ENCODE measurements at places on chromosomes 3 and 15.
A peak's percentile ranks its signal among the peaks of the same experiment; 100 is the strongest.

DNA sequence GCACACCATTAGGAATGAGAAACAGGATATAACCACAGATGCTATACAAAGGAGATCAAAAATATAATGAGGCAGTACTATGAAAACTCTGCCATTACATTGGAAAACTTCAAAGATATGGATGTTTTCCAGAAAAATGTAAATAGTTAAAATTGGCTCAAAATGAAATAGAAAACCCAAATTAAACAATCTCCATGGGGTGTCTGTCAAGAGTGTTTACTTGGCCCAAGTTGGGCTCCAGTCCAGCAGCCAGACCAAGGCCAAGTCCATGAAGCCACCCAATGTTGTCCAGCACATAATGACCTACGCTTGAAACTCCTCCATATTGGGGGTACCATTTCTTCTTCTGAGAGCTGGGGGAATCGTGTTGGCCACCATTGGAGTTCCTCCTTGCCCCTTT lies 37.1 kb downstream of the CTXND1 start:
- DNase-seq: no peak

DNA sequence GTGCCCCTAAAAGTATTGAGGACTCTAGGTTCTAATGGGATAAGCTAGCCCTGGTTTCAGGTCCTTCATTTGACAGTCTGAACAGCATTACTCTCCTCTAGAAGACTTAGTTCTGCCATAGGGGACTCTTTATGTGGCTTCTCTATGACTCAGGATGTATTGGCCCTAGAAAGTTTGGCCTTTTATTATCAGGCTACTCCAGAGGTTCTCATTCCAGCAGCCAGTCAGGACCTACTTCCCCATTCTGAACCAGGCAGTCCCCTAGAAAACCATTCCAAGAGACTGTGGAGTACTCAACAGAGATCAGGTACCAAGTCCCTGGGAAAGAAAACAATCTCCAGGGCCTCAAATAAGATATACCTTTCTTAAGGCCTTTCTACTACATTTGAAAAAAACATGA lies 157.9 kb upstream of the TSPAN3 start:
- DNase-seq: no peak

DNA sequence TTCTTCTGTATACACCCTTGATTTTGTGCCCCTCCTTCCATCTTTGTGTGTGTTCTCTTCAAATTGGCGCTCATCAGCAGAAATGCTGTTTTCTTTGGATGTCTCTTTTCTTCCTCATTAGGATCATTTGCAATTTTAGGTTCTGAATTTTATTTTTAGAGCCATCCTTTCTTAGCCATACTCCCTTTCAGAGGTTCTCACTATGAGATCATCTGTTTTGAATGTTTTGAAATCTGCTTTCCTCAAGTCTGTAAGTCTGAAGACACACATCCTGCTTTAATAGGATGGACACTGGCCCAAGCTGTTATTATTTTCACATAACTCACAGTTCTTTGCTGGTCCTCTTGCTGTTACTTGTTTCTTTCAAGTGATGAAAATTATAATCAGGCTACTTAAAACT lies 124.8 kb downstream of the BDH1 start:
- no peak for DNase-seq

DNA sequence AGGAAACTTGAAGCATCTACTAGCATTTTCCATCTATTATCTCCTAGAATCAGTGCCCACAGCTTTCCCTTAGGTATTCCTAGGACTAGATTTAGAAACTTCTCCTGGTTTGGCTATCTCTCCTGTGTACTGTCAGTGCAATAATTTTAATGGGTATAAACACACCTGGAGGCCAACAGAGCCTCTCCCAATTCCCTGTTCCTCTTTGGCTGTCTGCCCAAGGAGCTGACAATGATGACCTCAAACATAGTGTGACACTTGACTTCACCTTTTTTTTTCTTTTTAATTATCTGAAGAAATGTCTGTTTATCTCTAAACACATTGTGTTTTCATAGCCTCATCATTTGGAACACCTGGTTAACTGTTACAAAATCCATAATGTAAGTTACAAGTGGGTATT lies 754.5 kb upstream of the ALCAM start:
- no peak for DNase-seq

GRCh38 chr3:55066551-55067047 lies 138.7 kb upstream of the LRTM1 start:
- DNase-seq: no peak

DNA sequence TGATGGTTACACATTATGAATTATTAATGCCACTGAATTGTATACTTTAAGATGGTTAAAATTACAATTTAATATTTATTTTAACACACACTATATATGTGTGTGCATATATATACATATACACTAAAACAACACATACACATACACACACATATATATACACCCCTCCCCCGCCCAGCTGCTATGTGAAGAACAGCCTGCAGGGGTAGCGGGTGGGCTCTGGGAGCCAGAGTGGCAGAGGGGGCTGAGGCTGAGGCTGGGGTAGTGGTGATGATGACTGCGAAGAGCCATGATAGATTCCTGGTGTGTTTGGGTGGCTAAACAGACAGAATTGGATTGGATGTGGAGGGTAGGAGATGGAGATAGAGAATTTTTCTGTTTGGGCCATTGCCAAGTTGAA lies 39.4 kb upstream of the APEH start:
- DNase-seq: no peak

- DNase-seq: no peak
These were observed 17.1 kb upstream of the MRPS22 start for GRCh38 chr3:139326707-139327106.

- DNase-seq: no peak
These were observed 52.3 kb downstream of the PTPRG start for GRCh38 chr3:61613666-61614065.

- DNase-seq: no peak
These were observed 14.7 kb downstream of the SHOX2 start for GRCh38 chr3:158091531-158091930.

- DNase-seq: no peak
These were observed 160.0 kb upstream of the SNTN start for GRCh38 chr3:63492464-63492863.

DNA sequence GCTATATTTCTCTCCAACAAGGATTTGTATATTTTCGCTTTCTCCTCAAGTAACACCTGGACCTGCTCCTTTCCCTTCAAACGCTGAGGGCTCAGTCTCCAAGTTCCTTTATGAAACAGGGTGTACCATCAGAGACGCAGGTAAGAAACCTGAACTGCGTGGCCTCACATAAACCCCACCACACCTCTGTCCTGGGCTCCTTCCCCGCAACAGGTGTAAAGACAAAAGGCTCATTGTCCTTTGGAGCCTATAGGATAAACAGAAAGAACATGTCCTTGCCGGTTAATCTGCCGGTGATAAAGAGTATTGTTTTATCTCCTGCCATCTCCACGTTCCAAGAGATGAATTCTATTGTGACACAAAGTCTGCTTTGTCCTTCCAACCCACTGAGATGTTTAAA lies 111.8 kb upstream of the ADAMTS9 start:
- no peak for DNase-seq

GRCh38 chr3:192835818-192836815 lies 81.5 kb downstream of the MB21D2 start:
- DNase-seq: no peak

- no peak for DNase-seq
These were observed 28.1 kb downstream of the NKIRAS1 start for GRCh38 chr3:23888617-23889228.

- no peak for DNase-seq
These were observed 589.7 kb upstream of the KCNMB2 start for GRCh38 chr3:177946497-177946896.

DNA sequence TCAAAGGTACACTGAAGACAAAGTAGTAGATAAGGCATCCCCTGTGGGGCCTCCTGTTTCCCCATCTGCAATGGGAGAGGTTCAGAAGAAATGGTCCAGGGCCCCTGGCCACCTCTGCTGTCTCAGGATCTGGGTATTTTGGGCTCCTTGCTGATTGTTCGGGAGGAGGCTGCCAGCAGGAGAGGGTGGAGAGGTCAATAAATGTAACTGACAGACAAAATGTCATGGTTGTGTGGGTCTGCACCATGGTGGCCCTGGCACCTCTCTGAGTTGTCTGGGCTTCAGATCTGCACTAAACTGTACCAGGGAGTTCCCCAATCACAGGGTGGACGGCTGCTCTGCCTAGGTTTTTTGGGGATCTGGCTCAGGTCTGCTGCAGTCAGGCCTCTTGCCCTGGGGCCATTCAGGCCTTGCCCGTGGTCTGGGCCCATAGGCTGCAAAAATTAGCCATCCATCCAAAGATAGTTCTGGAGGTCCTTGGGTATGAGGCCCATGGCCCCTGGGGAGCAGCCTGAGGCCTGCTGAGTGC lies 7.4 kb downstream of the NBEAL2 start:
- no peak for DNase-seq

GRCh38 chr15:76837474-76837873 lies 67.7 kb downstream of the SCAPER start:
- no peak for DNase-seq

GRCh38 chr15:47794252-47794914 lies 77.1 kb downstream of the SEMA6D start:
- no peak for DNase-seq

- no peak for DNase-seq
These were observed 307.2 kb upstream of the CNTN3 start for GRCh38 chr3:74921676-74922075.

GRCh38 chr3:66464512-66464894 lies 36.3 kb downstream of the LRIG1 start:
- no peak for DNase-seq

DNA sequence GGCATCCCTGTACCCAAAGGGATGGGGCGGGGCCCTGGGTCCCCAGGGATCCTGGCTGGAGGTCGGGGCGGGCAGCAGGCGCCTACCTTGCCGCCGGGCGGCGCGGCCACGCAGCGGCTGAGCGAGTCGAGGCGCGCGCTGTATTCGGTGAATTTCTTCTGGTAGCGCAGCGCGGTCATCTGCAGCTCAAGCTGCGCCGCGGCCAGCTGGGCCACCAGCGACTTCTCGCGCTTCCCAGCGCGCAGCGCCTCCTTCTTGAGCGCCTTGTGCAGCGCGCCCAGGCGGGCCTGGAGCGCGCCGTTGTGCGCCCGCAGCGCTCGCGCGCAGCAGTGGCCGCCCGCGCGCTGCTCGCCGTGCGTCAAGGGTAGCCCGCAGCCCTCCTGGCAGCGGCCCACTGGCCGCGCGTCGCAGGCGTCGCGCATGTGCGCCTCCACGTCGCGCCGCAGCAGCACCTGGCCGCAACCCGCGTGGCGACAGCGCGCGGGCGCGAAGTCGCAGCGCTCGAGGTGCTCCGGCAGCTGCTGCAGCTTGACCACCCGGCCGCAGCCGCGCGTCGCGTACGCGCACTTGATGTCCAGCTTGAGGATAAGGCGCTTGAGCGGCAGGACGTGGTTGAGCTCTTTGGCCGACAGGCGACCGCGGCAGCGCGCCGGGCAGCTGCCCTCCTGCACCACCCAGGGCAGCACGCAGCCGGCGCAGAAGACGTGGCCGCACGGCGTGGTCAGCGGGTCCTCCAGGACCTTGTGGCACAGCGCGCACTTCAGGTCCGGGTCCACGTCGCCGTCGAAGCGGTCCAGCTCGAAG lies 522 bp downstream of the PDZRN3 start:
- no peak for DNase-seq

DNA sequence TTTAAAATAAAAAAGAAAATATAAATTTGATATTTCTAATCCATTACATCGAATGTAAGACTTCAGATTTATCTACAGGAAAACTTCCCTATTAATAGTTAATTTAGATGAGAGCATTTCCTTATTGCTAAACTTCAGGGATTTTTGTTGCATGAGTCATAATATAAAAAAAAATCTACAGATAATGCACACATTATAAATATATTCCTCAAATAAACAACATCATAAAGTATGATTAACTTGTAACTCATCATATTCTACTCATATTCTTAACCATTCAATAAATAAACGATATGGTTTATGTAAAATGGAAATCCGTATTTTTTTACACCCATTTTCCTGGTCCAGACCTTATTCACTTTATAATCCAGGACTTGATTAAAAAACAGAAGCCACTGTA lies 477.0 kb downstream of the EPHA3 start:
- no peak for DNase-seq

GRCh38 chr15:63908991-63909390 lies 75.2 kb upstream of the HERC1 start:
- DNase-seq: no peak

GRCh38 chr3:119497820-119498185 lies 544 bp upstream of the TIMMDC1 start:
- no peak for DNase-seq

GRCh38 chr15:37054336-37054735 lies 46.0 kb downstream of the MEIS2 start:
- no peak for DNase-seq

GRCh38 chr3:177618873-177619733 lies 421.8 kb upstream of the TBL1XR1 start:
- DNase-seq: no peak

- DNase-seq: no peak
These were observed 29.3 kb upstream of the SLC28A1 start for GRCh38 chr15:84855136-84855535.

DNA sequence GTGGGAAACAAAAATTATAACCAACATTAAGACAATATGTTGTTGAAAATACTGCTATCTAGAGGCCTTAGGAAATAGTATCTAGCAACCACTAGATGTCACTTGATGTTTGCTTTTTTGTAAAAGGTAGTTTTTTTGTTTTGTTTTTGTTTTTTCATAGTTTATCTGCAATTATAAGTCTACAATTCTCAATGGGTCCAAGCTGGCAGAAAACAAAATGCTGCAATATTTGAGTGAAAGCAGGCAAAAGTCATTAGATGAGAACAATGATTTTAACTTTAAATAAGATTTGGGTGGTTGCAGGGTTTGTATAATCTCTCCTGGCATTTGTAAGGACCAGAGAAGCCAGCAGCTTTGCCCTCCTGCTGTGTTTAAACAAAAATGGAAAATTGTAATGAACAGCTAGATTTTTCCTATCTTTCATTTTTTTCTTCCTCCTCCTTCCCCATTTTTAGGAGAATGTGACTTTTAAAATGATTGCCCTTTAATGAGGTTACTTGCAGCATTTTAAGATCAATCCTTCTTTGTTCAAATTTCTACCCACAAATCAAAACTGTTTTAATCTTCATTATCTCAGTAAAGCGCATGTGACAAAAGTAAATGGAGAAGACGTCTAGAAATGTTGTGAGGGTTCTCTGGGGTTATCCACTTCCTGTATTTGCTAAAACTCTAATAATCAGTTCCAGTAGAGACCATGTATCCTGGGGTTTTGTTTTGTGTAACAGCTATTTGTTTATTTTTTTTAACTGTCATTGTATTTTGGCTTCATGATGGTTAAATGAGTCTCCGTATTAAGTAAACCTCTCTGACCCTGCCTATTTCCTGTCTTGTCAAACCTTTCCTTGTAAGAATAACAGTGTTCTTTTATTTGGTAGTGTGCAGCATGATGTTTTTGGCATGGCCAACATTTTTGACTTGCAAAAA lies 27.3 kb downstream of the DUT start:
- DNase-seq: no peak

GRCh38 chr3:177154733-177155132 lies 42.5 kb downstream of the TBL1XR1 start:
- no peak for DNase-seq

DNA sequence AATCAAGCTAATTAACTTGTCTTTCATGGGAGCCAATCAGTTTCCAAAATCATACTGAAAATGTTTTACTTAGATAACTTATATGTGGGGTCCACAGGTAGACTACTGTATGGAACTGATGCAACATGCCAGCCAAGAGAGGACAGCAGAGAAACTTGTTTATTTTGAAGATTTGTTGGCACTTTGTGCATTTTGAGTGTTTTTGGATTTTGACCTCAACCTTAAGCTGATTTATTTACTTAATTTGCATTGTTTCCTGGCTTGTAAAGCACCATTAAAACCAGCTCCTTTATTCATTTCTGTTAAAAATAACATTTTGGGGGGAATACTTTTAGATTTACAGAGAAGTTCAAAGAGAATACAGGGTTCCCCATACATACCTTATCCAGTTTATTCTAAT lies 166.6 kb downstream of the MCTP2 start:
- no peak for DNase-seq

- DNase-seq: peak; percentile 51
These were observed 437 bp downstream of the KLF13 start for GRCh38 chr15:31326875-31327668.

Data from activated CD8-positive, alpha-beta memory T cell treated with anti-CD3 and anti-CD28 coated beads for 4 hours (primary cell).